ENCODE measurements at places on chromosomes 4 and X. TPM values are rescaled to one million over a fixed set of nuclear protein-coding genes. Genes with fewer than 3 reads are reported as not detected.

APELA gene
- total RNA-seq, result not detected

ABRAXAS1 gene
- total RNA-seq, result 27.2 TPM

KLB gene
- not detected for total RNA-seq

TMPRSS11F gene
- not detected for total RNA-seq

GAGE12J gene
- total RNA-seq, result not detected

CCDC120 gene
- total RNA-seq, result 0.51 TPM

GLRA3 gene
- not detected for total RNA-seq

TMEM154 gene
- total RNA-seq, result 0.50 TPM

C4orf36 gene
- total RNA-seq, result 2.8 TPM

CSAG1 gene
- total RNA-seq, result not detected

NXF2B gene
- not detected for total RNA-seq

CNKSR2 gene
- 0.33 TPM for total RNA-seq

MMRN1 gene
- under 0.01 TPM for total RNA-seq

C4orf54 gene
- under 0.01 TPM for total RNA-seq

ARHGAP36 gene
- total RNA-seq, result not detected

CLGN gene
- 11.8 TPM for total RNA-seq

DRD5 gene
- total RNA-seq, result not detected

SLC7A11 gene
- total RNA-seq, result 74.8 TPM

CPE gene
- 51.7 TPM for total RNA-seq

KLHL13 gene
- total RNA-seq, result 22.5 TPM

PIR gene
- 21.3 TPM for total RNA-seq

USP17L18 gene
- total RNA-seq, result not detected

LAGE3 gene
- 20.5 TPM for total RNA-seq

Measured in fibroblast of lung (primary cell).